ENCODE measurements at places on chromosomes 3 and 15.

- DNase-seq, result no peak
These were observed 205.9 kb upstream of the PPP2R3A start for GRCh38 chr3:135759651-135760050.

DNA sequence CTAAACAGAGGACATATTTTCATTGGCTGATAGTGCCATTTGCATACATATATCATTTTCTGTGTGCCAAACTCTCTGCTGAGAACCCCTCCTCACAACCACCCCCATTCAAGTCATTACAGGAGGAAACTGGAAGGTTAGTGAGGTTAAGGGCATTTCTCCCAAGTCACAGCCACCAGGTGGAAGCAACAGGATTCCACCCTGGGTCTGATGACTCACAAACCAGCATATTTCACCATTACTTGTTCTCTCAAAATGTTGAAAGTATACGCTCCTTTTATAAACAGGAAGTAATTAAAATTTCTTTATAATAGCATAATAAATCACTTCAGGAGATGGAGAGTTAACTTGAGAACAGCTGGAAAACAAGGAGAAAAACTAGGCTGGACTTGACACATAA, 398.6 kb upstream of the WNT5A start:
- no peak for DNase-seq

DNA sequence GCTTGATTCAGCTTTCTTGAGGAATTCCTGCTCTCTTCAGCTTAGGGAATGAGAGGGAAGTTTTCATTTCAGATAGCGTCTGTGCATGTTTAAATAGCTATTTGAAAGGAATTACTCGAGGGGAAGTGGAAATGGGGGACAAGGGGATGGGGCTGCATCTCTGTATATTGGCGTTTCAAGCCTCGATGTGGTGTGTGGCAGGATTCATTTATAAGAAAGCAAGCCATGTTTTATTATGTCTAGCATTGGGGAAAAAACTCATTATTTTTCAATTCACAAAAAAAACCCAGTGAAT, 1.0 kb downstream of the ATP2C1 start:
- DNase-seq, result no peak

- no peak for DNase-seq
These were observed 174.1 kb downstream of the KLHL25 start for GRCh38 chr15:85620690-85621049.

GRCh38 chr3:45966371-45966791, 23.1 kb downstream of the CXCR6 start:
- no peak for DNase-seq

- no peak for DNase-seq
These were observed 97.8 kb upstream of the ROBO2 start for GRCh38 chr3:76942101-76942500.

DNA sequence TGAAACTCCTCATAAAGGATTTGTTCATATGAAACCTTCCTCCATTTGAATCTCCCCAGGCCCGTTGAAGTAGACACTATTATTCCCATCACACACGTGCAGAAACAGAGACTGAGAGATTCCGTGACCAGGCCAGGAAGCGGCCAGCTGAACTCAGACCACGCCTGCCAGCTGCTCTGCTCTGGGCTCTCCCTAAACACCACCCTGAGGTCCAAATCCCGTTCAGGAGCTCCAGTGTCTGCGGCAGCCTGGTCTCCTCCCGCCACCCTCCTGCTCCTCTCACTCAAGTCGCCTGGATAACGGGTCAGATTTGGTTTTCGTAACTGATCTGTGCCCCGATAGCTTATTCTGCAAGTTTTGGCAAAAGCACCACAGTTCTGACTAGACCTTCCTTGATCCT, 53.6 kb upstream of the SNRPA1 start:
- no peak for DNase-seq

DNA sequence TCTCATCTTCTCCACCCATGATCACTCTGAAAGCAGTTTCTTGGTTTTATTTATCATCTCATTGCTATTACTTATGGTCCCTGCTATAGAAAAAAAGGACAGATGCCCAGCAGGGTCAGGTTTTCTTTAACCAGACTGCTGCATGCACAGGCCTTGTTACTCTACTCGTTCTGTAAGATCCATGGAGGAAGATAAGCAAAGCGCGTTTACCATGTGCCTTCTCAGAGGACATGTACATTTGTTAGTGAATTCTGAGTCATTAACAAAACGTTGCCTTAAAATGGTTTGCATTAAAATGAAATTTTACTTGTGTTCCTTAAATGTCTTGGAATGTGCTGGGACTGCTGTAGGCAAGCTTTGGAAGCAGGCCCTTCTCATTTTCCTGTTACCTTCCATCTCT, 657.3 kb upstream of the KCNMB2 start:
- DNase-seq, result no peak

GRCh38 chr3:146090521-146090920, 70.5 kb downstream of the PLOD2 start:
- no peak for DNase-seq

DNA sequence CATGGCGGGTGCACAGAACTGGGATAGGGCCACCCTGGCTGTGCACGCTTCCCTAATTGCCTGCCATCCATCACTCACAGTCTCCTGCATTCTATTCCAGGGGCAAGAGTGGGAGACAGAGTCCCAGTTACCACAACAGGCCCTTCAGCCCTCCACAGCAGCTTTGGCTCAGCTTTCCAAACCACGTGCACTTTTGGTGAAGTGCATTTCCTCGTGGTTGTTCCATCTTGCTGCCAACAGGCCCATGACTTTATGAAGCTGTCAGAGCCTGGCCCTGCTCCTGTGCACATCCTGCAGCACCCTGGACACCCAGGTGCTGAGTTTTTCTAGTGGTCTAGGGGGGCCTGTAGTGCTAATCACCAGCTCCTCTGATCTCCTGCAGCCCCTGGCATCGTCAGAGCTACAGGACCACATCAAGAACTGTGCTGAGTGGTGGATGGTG, 110.2 kb downstream of the ADCY5 start:
- no peak for DNase-seq

GRCh38 chr15:68578175-68578979, 416 bp upstream of the CORO2B start:
- peak; percentile 57 for DNase-seq

GRCh38 chr3:38579141-38579540, 70.3 kb downstream of the SCN5A start:
- DNase-seq, result no peak

DNA sequence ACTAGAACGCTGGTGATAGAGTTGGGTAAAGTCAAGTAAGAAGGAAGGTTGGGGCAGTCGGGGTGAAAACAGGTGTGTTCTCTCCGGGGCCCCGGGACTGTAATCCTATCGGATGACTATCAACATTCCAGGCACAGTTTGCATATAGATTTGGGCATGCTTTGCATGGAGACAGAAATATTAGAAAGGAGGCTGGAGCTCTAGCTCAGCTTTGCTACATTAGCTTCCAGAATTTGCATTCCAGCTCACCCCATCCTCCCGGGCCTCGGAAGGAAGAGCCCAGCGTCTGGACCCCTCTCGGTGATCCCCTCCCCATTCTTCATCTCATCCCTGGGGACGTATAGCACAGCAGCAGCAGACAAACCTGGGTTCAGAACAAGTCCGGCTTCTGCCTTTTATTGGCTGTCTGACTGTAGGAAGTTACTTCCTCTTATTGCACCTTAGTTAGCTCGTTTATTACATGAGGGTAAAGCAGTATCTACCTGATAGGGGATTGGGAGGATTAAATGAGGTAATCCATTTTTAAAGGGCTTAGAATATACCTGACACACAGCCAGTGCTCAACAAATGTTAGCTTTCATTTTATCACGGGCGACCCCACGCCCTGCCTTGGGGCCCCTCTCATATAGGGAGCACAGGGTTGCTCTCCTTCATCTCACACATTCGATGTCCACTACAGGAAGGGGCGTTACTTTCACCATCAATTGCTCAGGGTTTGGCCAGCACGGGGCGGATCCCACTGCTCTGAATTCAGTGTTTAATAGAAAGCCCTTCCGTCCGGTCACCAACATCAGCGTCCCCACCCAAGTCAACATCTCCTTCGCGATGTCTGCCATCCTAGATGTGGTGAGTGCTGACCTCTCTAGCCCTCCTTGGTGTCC, 3.2 kb downstream of the HTR3E start:
- no peak for DNase-seq

DNA sequence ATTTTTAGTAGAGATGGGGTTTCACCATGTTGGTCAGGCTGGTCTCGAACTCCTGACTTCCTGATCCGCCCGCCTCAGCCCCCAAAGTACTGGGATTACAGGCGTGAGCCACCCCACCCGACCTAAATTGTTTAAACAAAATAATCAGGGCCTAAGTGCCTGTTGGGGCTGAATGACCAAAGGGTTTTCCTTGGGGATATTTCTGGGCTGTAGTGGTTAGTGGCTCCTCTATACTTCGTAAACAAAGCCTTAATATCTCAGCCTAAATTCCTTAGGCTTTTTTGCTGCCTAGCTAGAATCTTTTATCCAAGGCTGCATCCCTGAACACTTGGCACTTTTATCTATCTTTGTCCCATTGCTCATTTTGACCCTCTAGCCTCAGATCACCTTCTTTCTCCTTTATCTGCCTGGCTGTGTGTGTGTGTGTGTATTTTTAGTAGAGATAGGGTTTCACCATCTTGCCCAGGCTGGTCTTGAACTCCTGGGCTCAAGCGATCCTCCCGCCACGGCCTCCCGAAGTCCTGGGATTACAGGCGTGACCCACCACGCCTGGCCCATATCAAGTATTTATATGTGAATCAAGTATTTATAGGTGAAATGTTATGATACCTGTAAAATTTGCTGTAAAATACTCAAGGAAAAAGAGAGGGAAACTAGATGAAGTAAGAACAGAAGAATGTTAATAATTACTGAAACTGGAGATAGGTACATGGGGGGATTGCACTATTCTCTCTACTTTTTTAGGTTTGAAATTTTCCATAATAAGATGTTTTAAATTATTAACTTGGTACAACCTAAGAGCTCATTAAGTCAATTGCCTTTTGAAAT, 1.8 kb downstream of the NUSAP1 start:
- DNase-seq, result no peak

GRCh38 chr3:195070336-195070735, 200.6 kb downstream of the XXYLT1 start:
- no peak for DNase-seq

DNA sequence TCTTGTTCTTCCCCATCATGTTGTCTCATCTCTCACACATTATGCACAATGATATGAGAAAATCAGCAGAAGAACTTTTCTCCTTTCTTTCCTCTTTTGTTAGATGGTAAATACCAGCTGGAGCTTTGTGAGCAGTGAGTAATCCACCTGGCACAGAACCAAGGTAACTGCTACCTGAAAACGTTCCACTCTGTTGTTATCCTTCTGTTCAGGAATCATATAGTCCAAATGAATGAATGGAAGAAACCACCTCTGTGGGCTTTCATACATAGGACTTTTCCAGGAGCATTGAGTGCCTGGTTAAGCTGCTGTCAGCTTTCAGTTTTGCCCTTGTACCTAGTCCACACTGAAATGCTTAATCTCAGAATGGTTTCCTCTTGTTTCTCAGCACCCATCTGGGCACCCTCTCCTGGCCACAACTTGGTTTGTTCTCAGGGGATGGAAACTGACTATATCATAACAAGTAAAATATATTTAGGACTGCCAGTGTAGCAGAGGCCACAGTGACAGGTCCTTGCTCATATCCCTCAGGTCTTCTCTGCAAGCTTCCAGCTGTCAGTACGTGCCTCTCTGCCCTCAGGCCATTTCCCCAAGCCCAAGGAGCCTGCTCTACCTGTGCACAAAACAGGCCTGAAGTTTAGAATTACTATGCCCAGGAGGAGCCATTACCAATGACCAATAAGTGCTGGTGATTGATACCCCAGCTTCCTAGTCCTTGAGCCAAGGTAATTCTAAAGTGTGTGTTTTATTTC, 23.5 kb upstream of the SLC4A7 start:
- DNase-seq, result no peak

- no peak for DNase-seq
These were observed 32.2 kb downstream of the GOLGA6A start for GRCh38 chr15:74050127-74050526.

- DNase-seq, result no peak
These were observed 26.7 kb upstream of the MED12L start for GRCh38 chr3:151058740-151059139.

DNA sequence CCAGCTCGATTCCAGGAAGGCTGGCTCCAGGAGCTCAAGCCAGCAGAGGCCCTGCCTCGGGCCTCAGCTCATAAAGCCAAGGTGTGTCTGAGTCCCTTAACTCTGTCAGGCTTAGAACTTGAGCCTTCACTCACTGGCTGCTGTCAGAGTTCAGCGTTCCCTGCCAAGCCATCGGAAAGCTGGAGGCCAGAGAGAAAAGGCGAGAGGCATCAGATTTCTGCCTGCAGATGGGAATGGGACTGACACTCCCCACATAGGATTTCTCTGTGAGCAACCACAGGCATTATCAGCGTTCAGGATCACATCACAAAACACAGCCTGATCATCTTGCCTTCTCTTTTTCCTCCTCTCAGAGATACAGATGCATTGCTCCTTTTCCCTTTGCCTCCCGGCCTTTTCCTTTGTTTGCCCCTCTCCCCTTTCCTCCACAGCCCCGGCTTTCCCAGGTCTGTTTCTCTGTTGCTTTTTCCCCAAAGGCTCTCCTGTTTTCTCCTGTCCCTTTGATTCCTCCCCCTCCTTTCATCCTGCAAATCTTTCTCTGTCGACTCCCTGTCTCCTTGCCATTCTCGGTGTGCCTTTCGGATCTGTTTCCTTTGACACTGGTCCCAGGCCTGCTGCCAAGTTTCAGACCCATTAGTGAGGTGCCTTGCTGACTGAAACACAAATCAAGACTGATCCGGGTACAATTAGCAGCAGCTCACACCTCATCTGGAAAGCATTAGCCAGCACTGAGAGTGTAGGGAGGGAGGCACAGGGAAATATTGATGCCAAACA, 44.5 kb upstream of the BOC start:
- DNase-seq, result no peak

DNA sequence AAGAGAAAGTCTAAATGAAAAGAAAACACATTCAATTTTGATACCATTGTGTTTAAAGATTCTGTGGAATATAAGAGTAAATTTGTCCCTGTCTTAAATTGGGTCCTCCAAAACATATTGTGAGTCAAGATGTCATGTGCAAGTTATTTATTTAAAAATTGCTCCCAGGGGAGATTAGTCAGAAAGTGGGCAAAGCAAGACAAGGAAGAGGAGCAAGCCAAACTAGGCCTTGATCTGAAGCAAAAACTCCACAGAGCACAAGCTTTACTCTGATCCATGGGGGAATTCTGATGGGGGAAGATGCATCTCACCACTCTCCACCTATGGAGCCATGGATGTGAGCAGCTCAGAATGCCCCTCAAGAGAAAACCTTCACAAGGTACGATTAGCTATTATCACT, 342.8 kb upstream of the IL12A start:
- peak; percentile 10 for DNase-seq

GRCh38 chr3:168714609-168715240, 619.0 kb upstream of the GOLIM4 start:
- DNase-seq, result no peak

DNA sequence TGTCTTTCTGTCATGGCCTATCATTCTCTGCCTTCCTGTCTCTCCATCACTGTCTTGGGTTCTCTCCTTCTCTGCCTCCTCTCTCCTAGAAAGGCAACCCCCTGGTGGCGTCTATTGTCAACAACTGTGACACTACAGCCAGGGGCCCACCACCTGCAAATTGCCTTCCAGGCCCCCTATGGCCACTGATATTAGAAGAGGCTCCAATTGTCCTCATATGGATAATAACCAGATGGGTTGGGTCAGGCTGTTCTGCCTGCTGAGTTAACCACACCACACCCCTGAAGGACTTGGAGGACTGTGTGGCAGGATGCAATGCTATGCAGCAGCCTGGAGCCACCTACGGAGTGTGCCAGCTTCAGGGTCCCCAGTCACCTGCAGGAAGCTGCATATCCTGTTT, 665.0 kb downstream of the NTRK3 start:
- DNase-seq, result no peak

- no peak for DNase-seq
These were observed 134.8 kb upstream of the MEF2A start for GRCh38 chr15:99430881-99431401.
